Substantia nigra (tissue), 51 donors: ENCODE measurements at places on chromosomes 7 and 10.

DNA sequence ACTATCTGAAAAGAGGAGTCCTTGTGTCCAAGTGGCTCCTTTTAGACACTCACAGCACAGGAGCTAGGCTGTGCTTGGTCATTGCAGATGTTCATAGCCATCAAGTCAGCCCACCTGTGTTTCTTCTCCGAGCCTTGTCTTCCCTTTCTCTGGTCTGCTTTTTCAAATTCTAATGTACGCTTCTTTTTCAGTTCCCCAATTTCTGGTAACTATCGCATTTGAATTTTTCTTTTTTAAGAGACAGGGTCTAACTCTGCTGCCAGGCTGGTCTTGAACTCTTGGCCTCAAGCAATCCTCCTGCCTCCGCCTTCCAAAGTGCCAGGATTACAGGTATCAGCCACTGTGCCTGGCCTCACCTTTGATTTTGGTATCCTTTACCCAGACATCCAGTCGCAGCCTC, 18.9 kb downstream of the APBB1IP start:
- DNase-seq: no peak

- no peak for DNase-seq
Measured at GRCh38 chr10:12690525-12691126, 310.9 kb downstream of the CCDC3 start.

- no peak for DNase-seq
Measured at GRCh38 chr7:43768201-43768886, 9.9 kb downstream of the BLVRA start.

- no peak for DNase-seq
Measured at GRCh38 chr7:101134399-101134980, 7.6 kb downstream of the SERPINE1 start.

- DNase-seq: no peak
Measured at GRCh38 chr7:96977445-96977844, 27.9 kb upstream of the DLX6 start.

DNA sequence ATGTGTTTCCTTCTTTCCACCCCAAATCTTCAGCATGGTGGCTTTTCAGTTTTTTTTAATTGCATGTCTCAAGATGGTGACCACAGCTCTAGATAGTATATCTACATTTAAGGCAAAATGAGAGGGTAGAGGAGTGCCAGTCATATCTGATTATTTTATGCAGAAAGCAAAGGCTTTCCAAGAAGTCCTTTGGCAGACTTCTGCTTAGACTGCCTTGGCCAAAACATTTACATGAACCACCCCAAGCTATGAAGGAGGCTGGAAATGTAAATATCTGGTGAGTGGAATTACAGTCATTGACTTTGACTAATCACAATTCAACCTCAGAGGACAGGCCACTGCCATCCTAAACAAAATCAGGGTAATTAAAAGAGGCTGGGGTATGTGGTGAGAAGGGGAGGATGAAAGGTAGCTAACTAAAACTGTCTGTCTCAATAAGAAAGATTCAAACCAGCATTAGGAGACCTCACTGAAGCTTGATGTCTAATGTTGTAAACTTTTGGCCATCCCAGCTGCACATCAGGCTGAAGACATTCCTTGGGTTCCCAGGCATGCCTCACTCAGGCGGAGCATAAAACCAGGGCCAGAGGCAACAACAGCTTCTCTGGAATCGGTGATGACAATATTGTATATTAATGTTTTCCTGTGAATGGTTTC, 53.4 kb downstream of the PPP1R3C start:
- DNase-seq: no peak

GRCh38 chr10:126210051-126210651, 178.1 kb downstream of the ADAM12 start:
- DNase-seq: no peak

- DNase-seq: no peak
Measured at GRCh38 chr10:67602268-67602950, 93.6 kb downstream of the CTNNA3 start.

GRCh38 chr10:91033324-91033950, 112.5 kb upstream of the ANKRD1 start:
- no peak for DNase-seq

- DNase-seq: no peak
Measured at GRCh38 chr7:29434380-29434768, 129.3 kb upstream of the PRR15 start.
